CD14-positive monocyte (primary cell): ENCODE measurements at places on chromosomes 7 and 10.

DNA sequence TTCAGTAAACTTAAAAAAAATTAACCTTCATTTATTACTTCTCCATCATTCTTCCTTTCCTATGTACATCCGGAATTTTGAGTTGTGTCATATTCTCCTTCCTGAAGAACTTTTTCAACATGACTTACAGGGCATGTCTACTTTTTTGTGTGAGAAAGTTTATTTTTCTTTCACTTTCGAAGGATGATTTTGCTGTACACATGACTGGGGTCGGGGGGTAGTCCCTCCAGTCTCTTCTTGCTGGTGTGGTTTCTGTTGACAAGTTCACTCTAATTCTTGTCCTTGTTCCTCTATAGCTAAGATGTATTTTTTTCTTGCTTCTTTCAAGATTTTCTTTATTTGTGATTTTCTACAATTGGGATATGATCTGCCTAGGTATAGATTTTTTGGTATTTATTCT, 55.8 kb downstream of the INPP5A start:
- peak; percentile 54 for DNase-seq

DNA sequence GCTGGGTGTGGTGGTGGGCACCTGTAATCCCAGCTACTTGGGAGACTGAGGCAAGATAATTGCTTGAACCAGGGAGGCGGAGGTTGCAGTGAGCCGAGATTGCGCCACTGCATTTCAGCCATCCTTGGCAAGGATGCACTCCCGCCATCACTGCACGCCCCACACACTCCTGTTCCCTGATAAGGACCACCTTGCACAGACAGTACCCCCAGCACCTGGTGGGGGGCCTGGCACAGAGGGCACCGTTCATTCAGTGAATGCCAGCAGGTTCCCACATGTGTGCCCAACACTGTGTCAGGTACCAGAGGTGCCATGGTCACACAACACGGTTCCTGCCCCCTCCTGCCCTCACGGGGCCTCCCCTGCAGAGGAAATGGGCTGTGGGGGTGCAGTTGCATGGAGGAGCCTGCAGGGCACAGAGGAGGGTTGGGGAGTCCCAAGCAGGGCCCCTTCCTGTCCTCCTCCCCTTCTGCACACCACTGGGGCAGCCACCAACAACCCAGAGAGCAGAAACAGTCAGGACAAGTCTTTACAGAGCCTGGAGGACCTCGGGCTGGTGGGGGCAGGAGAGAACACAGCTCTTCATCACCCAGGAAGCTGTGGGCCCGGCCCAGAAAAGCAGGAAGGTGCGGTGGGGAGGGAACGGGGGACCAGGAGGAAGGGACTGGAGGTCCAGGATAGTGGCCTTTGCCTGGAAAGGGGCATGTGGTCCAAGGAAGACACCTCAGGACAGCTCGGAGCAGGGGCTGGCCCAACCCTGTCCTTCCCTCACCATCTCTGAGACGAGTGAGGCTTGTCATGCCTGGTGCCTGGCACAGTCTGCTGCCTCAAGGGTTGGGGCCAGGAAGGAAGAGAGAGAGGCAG, 7.1 kb downstream of the CRYGN start:
- no peak for DNase-seq

DNA sequence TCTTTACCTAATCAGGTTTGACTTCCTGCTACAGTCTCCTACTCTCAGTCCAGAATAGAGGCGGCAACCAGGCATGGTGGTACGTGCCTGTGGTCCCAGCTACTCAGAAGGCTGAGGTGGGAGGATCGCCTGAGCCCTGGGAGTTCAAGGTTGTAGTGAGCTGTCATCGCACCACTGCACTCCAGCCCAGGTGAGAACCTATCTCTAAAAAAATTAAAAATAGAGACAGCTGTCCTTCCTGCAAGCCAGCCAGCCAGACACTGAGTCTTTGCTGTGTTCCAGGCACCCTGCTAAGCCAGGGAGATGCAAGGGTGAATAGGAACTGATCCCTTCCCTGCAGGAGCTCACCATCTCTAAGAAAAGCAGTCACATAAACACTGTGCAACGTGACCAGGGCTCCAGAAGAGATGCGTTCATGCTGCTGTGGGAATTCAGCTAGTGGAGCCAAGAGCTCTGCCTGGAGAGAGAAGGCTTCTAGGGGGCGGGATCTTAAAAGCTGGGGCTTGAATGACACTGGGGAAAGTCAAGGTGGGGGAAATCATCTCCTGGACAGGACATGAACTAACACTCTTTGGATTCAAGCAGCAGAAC, 22.1 kb upstream of the SLIT1 start:
- no peak for DNase-seq

DNA sequence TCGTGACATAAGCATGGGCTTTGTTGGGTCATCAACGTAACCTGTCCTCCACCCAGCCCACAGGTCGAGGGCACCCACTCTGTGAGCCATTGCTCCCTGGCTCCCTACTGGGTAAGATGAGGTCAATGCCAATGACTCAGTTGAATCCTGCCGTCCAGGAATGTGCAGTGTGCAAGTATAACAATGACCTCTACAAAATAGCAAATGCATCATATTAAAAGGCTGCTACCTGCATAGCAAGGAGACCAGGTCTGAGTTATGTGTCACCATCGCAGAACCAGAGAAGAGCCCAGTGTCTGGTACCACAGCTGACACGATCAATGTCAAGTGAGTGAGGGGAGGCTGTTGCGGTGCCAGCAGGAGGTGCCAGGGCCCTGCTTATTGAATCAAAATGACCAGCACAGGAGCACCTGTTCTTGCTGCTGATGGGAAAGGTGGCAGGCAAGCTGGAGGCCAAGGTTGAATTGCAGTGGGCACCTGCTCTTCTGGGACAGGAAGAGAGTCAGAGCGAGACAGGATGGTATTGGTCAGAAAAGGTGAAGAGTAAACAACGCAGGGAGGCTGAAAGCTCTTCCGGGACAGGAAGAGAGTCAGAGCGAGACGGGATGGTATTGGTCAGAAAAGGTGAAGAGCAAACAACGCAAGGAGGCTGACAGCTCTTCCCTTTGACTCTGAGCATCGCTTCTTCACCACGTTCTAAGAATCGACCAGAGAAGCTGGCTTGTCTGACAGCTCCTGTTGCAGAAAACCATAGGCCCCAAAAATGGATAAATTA, 108.7 kb upstream of the ADAM12 start:
- DNase-seq, result no peak

GRCh38 chr7:69342154-69342884, 256.0 kb upstream of the AUTS2 start:
- DNase-seq, result no peak

DNA sequence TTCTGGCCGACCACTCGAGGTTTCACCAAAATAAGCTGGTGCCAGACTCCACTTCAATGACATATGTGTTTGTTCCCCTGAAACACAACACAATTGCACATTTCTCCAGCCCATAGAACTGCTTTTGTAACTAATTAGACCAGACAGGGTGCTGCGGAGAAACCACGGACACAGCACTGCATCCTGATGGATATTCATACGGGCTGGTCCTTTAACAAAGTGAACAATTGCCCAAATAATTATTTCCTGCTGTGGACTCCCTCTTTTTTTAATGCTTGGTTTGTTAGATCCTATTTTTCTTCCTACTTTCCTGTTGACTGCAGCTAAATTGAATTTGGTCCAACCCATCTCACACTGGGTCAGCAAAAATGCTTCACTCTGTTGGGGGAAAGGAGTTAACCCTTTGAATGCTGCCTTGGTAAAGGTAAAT, 198.6 kb upstream of the BMPER start:
- DNase-seq, result no peak

DNA sequence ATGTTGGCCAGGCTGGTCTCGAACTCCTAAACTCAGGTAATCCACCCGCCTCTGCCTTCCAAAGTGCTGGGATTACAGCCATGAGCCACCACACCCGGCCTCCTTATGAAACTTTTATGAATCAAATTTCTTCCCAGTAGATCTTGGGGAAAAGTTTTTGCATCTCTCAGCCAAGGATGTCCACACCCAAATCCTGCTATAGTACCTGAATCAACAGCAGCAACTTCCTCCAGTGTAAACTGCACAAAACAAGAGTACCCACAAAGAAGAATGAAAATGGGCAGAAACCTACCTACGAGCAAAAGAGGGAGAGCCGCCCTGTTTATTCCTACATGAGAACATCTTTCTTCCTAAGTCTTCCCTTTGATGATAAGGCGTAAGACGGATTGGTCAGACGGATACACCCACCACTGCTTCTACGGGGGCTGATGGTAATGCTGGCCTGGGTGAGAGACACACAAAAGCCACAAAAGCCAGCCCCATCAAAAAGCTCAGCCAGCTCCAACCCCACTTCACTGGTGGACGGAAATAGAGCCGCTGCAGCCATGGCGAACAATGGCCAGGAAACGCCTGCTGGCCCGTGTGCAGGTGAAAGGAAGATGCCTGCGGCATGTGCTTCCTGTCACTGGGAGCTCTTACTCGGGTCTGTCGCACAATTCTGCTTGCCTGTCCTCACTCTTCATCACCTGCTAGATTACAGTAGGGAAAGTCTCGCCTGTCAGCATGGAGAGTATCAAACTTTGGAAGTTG, 10.4 kb downstream of the JCAD start:
- no peak for DNase-seq

GRCh38 chr7:128961030-128961659, 23.4 kb downstream of the IRF5 start:
- no peak for DNase-seq

DNA sequence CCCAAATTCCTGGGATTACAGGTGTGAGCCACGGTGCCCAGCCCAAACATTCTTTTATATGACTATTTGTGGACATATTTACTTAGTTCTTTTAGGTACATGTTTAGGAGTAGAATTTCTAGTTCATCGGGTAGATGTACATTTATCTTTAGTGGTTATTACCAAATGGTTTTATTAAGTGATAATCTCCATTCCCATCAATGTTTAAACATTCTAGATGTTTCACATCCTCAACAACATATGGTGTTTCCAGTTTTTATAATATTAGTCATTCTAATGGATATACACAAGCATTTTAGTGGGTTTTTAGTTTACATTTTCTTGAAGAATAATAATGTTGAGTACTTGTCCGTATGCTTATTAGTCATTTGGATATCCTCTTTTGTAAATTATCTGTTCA, 131.7 kb downstream of the RTKN2 start:
- DNase-seq, result no peak

GRCh38 chr10:123639131-123639530, 27.0 kb upstream of the GPR26 start:
- DNase-seq, result no peak

DNA sequence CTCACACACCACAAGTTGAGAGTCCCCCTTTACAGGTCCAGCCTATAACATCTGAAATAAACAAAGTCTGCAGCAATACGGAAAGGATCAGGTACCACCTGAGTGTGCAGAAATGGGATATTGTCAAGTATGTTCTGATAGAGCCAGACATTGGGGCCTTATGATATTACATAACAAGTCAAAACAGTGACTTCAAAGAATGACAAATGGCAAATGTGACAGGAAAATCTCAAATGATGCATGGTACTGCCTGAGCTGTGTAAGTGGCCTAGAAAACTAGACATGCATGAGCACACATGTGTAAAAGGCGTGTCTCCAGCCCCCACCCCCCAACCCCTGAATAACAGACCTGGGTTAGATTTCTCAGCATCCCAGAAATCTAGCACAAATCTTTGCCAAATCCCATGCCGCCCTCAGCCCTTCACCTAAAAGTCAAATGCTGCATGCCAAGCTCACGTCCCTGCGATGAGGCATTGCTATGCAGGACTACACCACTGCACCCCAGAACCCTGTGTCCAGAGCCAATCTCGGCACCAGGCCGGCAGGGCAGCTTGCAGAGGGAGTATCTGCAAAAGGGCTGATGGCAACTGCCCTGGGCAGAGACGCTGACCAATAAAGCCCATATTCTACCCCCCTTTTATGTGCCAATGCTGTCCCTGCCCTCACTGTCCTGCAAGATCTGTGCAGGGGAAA, 58.8 kb downstream of the PRKAG2 start:
- DNase-seq, result no peak

- no peak for DNase-seq
Observed at GRCh38 chr10:17649836-17650235, 5.9 kb downstream of the STAM start.

- no peak for DNase-seq
Observed at GRCh38 chr10:124591123-124591495, 129.5 kb downstream of the LHPP start.

DNA sequence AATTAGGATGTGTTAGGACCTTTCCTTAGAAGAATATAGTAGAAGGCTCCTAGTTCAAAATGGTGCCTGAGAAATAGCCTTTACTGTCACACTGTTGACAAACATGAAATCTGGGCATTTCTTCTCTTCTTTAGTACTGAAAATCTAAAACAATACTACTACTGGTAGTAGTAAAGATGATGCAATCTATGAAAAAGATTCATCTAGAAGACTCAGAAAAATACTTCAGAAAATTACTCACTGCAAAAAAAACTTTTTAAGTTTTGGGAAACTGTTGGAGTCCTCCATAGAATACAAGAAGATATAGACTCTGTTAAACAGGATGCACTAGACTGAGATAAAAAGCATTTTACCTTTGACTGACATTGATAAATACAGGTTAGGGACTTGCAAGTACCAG, 67.1 kb downstream of the NRF1 start:
- DNase-seq, result no peak

DNA sequence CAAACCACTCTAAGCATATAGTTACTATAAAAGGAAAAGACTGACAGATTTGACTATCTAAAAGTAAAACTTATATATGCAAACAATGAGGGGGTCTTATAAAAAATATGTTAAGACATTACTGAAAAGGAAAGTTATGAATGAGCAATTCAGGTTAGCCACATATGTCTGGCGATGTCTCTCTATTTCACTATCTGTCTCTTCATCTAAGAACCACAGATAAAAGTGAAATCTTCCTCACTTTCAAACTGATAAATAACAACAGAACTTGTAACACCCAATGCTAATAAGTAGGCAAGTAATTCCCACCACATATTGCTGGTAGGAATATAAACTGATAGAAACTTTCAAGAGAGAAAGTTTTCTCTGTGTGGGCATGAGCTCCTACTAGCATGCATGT, 138.2 kb downstream of the CHCHD3 start:
- DNase-seq, result no peak

DNA sequence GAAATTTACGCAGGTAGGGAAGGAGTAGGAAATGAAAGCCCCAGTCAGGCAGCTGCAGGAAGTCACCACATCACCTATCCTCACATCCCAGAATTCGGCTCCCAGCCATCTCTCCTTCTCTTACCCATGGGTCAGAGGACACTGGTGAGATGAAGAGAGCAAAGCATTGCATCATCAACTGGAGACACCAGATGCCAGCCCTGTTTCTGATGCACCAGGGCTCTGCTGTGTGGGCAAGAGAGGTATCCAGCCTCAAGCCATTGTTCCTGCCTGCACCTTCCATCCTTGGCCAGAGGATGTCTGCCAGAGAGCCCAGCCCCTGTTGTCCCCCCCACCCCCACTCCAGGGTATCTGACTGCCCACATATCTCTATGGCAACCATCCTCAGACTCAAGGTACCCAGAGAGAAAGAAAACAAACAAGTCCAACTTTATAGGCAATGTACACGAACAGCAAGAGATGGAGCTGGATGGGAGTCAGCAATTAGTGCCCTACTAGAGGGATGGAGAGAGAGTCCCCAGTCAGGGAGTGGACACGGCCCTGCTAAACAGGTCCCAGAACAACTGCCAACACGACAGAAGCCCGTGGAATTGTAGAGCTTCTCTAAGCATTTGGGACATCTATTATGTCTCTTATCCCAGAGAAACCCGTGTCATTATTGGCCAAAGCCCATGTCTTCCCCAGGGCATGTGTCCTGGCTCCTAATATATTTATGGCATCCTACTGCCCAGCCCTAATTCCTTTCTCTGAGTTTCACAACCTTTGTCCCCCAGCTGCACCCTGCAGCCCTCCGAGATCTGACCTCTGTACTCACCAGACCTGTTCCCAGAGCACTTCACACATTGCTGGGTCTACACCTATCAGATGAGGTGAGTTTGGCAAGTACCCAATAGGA, 2.8 kb downstream of the CAMK2G start:
- DNase-seq, result no peak

- DNase-seq, result no peak
Observed at GRCh38 chr7:155667241-155667829, 22.9 kb downstream of the RBM33 start.
